ENCODE measurements at places on chromosomes 12 and 14. TPM values are rescaled to one million over a fixed set of nuclear protein-coding genes. Genes with fewer than 3 reads are reported as not detected.

GRCh38 chr14:32719601-32720000 lies 219.1 kb upstream of the NPAS3 start:
- no peak for DNase-seq

DNA sequence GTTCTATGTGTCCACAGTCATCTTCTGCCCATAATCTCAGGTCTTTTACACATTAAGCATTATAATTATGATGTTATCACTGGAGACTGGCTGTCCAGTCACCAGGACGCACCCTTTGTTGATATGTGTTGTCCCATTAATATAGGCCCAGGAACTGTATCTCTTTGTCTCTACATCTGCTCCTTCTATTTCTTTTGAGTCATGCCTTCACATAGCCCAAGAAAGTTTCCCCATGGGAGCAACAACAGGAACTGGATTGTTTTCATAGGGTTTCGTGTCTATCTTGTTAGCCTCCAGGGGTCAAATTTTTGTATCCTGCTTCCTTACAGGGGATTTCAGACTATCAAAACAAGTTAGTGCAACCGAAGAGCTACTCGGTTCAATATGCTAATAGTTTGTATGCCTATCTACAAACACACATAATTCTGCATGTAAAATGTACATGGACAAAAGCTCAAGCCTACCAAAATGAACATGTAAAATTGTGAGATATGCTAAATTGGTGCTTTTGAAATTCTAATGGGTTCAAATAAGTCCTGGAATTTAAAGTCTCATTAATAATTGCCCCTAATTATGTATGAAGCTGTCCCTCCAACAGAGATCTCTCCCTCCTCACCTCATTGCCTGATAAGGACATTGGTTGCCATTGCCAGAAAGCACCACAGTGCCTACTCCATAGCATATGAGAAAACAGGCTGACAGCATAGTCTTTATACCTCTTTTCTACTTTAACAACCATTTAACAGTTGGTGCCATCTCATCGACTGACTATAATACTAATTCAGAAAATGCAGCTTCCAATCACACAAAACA lies 99.8 kb upstream of the DIO2 start:
- DNase-seq = no peak

GRCh38 chr12:93247313-93247991 lies 130.3 kb upstream of the NUDT4 start:
- no peak for DNase-seq

DNA sequence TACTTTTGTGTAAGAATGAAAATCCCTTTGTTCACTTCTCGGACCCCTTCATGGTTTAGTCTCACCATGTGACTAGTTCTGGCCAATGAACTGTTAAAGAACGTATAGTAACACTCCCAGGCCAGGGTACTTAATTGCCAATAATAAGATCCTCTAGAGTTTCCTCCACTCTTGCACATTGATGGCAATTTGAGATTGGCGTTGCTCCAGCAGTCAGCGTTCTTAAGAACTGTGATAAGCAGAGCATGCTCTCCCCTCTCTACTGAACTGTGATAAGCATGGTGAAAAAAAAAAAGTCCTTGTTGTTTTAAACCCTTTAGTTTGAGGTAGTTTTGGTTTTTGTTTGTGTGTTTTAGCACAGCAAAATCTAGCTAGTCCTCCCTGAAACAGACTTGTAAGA lies 854.5 kb downstream of the SLC6A15 start:
- DNase-seq = no peak

Gene KCNJ8
- total RNA-seq = 5.0 TPM

All from esophagus squamous epithelium (tissue), 5 donors.